Epithelial cell of proximal tubule (primary cell): ENCODE measurements at places on chromosomes 6 and 20.

GRCh38 chr6:131058236-131058635 is 4.8 kb downstream of the EPB41L2 start:
- DNase-seq = no peak

GRCh38 chr20:21143194-21143890 is 17.5 kb downstream of the KIZ start:
- DNase-seq = no peak

- no peak for DNase-seq
These were observed 345.3 kb upstream of the ZFP64 start for GRCh38 chr20:52536841-52537400.

DNA sequence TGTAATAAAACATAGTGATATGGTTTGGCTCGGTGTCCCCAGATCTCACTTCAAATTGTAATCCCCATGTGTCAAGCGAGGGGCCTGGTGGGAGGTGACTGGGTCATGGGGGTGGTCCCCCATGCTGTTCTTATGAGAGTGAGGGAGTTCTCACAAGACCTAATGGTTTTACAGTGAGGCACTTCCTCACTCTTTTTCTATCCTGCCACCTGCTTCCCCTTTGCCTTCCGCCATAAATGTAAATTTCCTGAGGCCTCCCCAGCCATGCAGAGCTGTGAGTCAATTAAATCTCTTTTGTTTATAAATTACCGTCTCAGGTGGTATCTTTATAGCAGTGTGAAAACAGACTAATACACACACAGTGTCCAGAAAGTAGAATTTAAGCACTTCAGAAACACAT is 78.5 kb downstream of the REPS1 start:
- no peak for DNase-seq

DNA sequence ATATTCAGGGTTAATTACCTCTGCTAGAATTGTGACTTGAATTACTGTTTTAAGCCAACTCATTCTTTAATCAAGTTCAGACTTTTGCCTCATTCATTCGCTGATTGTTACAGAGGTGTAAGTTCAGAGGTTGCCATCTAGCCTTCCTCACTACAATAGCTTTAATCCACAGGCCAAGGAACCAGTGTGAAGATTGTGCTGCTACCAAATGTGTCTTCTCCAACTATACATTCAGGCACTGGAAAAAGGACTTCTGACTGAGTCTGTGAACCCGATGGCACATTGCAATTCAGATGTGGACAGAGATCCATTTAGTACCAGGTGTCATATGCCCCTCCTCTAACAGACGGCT is 111.2 kb upstream of the ADGRF1 start:
- DNase-seq = no peak

- DNase-seq = no peak
These were observed 341.6 kb downstream of the QKI start for GRCh38 chr6:163756079-163756478.

GRCh38 chr6:44217332-44218143 is 812 bp downstream of the MYMX start:
- DNase-seq = no peak

GRCh38 chr6:7727086-7727945 is 1.4 kb downstream of the BMP6 start:
- DNase-seq = no peak

- DNase-seq = no peak
These were observed 104.5 kb upstream of the SPACA1 start for GRCh38 chr6:87943191-87943590.

- no peak for DNase-seq
These were observed 21.5 kb downstream of the EZR start for GRCh38 chr6:158797331-158798310.

DNA sequence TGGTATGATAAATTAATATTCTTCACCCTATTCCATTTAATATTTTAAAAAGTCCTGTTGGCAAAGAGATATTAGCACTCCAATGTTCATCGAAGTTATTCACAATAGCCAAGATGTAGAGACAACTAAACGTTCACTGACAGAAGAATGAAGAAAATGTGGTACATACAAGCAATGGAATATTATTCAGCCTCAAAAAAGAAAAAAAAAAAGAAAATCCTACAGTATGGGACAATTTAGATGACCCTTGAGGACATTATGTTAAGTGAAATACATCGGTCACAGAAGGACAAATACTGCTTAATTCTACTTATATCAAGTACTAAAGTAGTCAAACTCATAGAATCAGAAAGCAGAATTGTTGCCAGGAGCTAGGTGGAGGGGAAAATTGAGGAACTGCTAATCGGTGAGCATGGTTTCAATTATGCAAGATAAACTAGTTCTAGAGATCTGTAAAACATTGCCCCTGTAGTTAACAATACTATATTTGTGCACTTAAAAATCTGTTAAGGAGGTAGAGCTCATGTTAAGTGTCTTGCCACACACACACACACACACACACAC is 4.7 kb downstream of the GCLC start:
- DNase-seq = no peak

DNA sequence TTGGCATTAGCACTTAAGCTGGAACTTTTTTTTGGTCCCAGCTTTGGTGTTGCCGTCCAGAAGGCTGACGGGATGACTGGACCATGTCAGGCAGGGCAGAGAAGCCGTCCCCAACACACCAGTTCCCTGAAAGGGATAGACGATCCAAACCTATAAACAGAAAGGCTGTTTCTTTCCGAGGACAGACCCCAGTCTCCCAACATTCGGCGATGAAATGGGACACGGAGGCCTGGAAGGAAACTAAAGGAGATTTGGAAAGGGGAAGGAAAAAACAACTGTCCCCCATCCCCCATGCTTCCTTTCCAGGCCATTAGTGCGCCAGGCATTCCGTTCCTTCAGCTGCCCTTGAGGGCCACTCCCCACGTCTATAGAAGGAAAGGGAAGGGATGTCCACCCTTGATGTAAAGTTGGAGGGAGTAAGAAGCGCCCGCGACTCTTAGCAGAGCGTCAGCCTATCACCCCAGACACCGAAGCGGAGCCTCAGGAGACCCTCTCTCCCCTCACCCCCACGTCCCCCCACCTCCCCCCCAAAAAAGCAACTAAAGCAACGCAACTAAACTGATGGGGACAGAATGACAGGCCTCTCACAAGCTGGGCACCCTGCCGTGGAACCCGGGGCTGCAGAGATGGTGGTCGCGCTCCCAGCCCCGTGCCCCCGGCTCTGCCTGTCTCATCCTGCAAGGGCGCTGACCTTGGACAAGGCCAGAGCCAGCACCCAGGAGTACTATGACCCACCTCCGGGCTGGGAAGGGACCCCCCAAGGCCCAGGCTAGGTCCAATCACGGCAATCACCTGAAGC is 638 bp downstream of the BLCAP start:
- DNase-seq = no peak

GRCh38 chr6:13472099-13472498 is 15.3 kb downstream of the GFOD1 start:
- no peak for DNase-seq

DNA sequence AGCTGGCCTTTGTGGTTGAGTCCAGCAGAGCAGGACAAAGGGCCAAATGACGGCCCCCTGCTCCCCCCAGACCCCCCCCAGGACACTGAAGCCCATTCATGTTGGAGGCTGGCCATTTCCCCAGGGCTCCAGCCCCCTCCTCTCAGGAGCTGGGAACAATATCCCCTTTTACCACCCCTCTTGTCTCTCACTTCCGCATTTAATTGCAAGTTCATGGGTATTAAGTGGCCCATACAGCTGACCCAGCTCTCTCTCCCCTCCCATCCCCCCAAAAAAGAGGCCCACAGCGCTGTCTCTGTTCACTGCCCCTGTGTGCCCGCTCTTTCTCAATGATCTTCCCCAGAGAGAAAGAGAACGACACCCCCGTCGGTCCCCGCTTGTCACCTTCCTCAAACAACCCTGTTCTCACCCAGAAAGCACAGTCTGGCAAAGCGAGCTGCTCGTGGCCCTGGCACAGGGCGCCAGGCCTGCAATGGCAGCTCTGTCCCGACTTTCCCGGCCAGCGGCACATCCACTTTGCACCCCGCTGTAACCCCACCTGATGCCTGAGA is 30.4 kb downstream of the PREX1 start:
- DNase-seq = no peak

DNA sequence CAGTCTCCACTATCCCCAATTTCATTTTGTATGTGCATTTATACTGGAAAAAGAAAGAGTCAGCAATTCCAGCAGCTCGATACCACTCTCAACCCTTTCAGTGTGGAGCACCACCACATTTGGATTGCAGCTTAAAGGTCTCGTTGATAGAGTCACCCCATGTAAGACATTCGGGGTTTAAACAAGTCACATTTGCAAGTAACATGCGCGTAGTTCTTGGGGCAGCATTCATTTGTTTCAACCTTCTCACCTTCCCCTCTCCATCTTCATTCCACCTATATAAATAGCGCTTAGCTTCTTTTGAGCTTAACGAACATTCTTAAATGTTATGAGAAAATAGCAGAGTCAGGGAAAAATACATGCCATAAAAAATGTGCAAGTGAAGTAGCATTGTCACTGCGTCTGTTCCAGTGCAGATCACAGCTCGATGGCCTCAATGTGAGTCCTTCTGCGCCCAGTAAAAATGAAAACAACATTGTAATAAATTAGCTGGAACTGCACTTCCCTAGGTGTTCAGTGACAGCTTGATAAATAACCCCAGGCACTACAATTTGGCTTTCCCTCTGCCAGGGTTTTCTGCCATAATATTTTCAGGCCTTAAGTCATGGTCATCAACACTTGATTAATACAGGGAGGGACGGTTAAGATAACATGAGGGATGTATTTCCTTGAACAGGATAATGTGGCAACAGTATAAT is 737.8 kb upstream of the NRSN1 start:
- DNase-seq = no peak

- no peak for DNase-seq
These were observed 32.3 kb upstream of the LY86 start for GRCh38 chr6:6556161-6556737.

- DNase-seq = no peak
These were observed 34.5 kb downstream of the KIF16B start for GRCh38 chr20:16538779-16539178.

DNA sequence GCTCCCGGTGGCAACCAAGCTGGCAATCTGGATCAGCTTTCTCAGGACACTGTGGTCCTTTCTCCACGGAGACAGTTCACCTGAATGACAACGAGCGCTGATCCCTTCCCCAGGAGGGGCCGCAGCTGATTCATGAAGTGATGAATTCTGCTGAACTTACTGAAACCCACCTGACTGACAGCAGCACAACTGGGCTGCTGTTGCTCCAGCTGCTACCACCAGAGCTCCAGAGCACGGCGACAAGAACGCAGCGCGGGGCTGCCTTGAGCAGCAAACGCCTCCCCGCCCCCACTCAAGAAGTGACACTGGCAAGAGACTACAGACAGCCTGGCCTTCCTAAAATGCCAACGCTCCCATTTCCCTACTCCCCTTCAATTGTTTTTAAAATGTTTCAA is 10.0 kb downstream of the PXDC1 start:
- no peak for DNase-seq

DNA sequence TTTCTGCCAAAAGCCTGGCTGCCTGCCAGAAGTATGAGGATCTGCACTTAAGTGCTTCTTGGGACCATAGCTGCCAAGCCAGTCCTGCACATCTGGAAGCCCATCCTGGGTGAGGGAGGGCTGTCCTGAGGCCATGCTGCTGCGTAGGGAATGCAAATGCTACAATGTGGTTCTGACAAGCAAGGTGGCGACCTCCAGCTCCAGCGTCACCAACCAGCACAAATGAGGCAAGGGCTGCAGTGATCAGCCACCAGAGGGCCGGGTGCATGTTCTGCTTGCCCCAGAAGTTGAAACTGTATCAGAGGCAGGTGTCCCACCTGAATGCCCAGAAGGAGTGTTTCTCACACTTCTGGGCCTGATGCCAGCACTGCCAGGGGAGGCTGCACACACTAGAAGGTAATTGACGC is 99.1 kb upstream of the KCNQ5 start:
- DNase-seq = no peak

GRCh38 chr6:54071821-54072340 is 39.4 kb upstream of the MLIP start:
- no peak for DNase-seq

GRCh38 chr20:49187330-49187850 is 744 bp downstream of the STAU1 start:
- DNase-seq = no peak

DNA sequence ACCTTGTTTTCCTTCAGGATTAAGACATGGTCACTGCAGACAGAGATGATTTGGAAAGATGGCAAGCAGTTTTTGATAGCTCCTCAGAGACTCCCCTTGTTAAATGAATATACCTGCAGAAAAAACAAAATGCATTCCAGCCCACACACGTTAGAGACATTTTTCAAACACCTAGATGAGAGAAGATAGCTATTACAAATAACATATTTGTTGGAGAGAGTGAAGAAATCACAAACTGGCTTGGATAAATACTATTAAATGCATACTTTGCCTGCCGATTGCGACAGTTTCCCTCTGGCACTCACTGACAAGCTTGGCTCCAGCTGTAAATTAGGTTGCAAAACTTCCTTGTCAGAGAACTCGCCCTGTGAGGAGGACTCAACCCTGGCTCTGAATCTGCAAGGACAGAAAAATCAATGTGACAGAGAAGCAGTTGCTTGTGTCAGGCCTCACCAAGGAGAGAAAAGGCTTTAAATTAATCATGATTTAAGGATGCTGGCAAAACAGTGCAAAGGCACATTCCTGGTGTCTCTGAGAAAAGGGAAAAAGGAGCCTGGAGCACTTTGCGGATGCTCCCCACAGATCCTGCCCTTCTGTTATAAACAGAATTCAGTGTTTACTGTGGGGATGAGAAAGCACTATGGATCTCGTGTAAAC is 423.7 kb upstream of the MARCKS start:
- DNase-seq = no peak

- DNase-seq = no peak
These were observed 1.8 kb downstream of the WRNIP1 start for GRCh38 chr6:2766767-2767656.

- DNase-seq = no peak
These were observed 10.4 kb upstream of the GCNT2 start for GRCh38 chr6:10510592-10511367.

DNA sequence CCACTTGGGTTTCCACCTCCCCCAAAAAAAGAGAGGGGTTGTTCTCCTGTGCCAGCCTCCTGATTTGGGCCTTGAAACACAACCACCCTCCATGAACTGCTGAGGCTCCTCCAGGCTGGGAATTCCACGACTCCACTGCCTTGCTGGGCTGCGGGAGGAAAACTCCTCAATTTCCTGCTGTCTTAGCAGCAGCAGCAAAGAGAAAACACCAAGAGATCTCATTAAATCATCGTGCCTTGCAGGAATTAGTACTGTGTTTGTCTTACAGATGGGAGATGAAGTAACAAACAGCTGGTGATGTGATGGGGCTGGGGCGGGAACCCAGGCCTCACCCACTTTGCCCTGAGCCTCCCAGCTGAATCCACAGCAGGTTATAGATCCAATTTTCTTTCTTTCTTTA is 29.0 kb downstream of the BPIFB1 start:
- no peak for DNase-seq

GRCh38 chr6:10901770-10902169 is 14.9 kb downstream of the SYCP2L start:
- no peak for DNase-seq

GRCh38 chr20:41138475-41139226 is 1.3 kb downstream of the PLCG1 start:
- no peak for DNase-seq

GRCh38 chr20:1323256-1323655 is 5.7 kb downstream of the SDCBP2 start:
- DNase-seq = no peak

- DNase-seq = no peak
These were observed 24.3 kb upstream of the TBX18 start for GRCh38 chr6:84788689-84789088.

- DNase-seq = no peak
These were observed 1.1 kb downstream of the DPM1 start for GRCh38 chr20:50957276-50957675.
